Activated naive CD8-positive, alpha-beta T cell treated with anti-CD3 and anti-CD28 coated beads for 36 hours (primary cell): ENCODE measurements at places on chromosomes 2 and 18.

- DNase-seq, result no peak
These were observed 215.9 kb downstream of the RNF152 start for GRCh38 chr18:61676773-61677434.

DNA sequence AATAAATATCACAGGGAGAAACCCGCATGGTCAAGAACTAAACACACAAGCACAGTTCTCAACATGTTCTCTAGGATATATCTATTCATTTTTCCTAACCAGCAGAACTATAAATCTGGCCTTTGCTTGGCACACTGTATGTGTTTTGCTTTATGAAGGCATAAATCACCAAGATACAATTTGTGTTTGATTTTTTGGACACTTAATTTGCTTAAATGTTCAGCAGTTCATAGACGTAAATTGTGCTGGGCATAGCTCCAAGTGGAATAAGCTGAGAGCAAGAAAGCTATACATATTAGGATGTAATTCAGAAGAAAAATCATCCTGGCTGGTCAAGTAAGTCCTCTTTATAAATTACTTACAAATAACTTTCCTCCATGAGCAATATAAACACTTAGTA, 341.5 kb upstream of the ATP5MC3 start:
- no peak for DNase-seq

DNA sequence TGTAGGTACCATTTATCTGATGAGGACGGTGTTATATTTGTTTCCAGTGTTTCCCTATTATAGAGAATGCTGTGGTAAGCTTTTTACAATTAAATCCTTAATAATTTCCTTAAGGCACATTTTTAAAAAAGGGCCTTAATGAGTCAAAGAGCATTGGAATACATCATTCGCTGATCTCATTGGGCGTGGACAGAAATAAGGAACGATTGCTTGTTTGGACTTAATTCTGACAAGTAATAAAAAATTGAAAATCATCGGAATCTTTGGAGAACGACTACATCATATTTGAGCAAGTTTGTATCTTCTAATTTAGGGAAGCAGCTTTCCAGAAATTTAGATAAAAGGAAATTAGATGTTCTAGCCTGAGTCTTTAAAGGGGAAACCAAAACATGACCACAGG, 11.3 kb downstream of the AGPS start:
- DNase-seq, result no peak

DNA sequence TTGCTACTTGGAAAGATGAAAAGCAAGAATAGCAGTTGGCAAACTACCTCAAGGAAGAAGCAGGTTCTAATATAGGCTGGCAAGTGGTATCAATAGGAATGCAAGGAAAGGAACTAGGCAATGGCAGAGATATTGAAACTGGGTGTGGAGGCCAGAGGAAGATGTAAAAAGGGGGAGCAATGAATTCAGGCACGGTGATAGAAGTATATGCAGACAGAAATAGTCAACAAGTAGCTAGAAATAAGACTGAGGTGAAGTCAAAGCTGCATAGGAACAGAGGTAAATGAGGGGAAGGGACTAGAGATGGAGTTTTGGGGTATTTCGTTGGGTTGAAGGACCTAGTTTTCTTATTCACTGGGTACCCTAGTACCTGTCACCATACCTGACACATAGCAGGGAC, 4.1 kb downstream of the PCBP1 start:
- DNase-seq, result no peak

DNA sequence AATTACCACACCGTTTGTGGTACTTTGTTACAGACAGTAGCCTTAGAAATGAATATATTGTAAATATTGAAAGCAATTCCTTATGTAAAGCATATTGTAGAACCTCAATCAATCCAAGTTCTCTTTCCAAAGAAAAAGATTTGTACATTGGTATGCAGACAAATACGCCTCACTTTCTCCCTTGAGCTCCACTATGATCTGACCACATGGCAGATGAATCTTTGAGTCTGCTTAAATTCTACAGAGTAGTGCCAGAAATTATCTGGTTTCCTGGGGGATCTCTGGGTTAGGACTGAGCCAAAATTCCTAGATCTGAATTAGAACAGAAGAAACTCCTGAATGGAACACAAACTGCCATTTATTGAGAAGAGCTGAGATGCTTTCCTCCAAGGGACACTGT, 99.0 kb downstream of the CPO start:
- DNase-seq, result no peak

DNA sequence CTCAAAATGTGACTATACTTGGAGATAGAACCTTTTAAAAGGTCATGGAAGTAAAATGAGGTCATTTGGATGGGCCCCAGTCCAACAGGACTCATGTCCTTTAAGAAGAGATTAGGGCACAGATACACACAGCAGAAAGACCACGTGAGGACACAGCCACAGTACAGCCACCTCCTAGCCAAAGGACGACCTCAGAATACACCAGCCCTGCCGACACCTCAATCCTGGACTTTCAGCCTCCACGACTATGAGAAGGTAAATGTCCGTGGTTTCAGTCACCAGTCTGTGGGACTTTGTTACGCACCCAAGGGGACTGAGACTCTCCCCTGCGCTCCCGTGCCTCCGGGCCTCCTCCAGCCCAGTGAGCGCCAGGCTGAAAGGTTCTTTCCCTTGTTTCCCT, 30.2 kb upstream of the HPCAL1 start:
- DNase-seq, result no peak

- peak; percentile 63 for DNase-seq
These were observed 66.8 kb upstream of the ASAP2 start for GRCh38 chr2:9139491-9140443.

- DNase-seq, result no peak
These were observed 38.9 kb downstream of the DHRS9 start for GRCh38 chr2:169108099-169108884.
